Thyroid gland (tissue), 4 donors: ENCODE measurements at places on chromosomes 6 and 20. TPM values are rescaled to one million over a fixed set of nuclear protein-coding genes. Genes with fewer than 3 reads are reported as not detected.
A peak's percentile ranks its signal among the peaks of the same experiment; 100 is the strongest.

- H3K36me3 ChIP-seq, result no peaks in the 10 kb centered on the region
- no peak overlapping the region for H3K4me3 ChIP-seq
- H3K27ac ChIP-seq, result no peak overlapping the region
- no peaks in the 10 kb centered on the region for H3K27me3 ChIP-seq
Observed at GRCh38 chr6:30970946-30971345, 12.6 kb upstream of the MUC21 start.

- DNase-seq, result no peak
- H3K27me3 ChIP-seq, result no peaks in the 10 kb centered on the region
- H3K36me3 ChIP-seq, result no peaks in the 10 kb centered on the region
- H3K27ac ChIP-seq, result no peak overlapping the region
- no peak overlapping the region for H3K4me3 ChIP-seq
Observed at GRCh38 chr6:160919723-160920440, 71.7 kb upstream of the MAP3K4 start.

DNA sequence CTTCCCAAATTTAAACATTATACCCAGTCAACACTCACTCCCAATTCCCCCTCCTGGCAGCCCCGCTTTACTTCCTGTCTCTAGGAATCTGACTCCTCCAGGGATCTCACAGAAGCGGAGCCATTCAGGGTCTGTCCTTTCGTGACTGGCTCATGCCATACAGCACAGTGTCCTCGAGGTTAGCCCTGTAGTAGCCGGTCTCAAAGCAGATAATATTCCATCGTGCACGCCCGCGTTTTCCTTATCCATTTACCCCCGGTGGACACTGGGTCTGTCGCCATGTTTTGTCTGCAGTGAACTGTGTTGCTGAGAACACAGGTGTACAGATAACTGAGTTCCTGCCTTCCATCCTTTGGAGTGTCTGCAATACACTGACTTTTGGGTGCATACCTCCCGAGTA is 95.3 kb downstream of the TTLL2 start:
- no peaks in the 10 kb centered on the region for H3K4me1 ChIP-seq
- H3K36me3 ChIP-seq, result no peaks in the 10 kb centered on the region
- no peak overlapping the region for H3K4me3 ChIP-seq
- H3K27ac ChIP-seq, result no peak overlapping the region
- H3K27me3 ChIP-seq, result no peaks in the 10 kb centered on the region

The OR2B6 gene
- total RNA-seq, result not detected

- H3K36me3 ChIP-seq, result no peaks in the 10 kb centered on the region
- peaks cover 11% of the 10 kb centered on the region for H3K4me1 ChIP-seq
- H3K27ac ChIP-seq, result no peak overlapping the region
- no peak for DNase-seq
Observed at GRCh38 chr6:11044712-11045167, 635 bp upstream of the ELOVL2 start.

- peaks cover 64% of the 10 kb centered on the region for H3K4me1 ChIP-seq
- peak overlapping the region; percentile 67 for H3K27ac ChIP-seq
- H3K36me3 ChIP-seq, result no peaks in the 10 kb centered on the region
- no peak overlapping the region for H3K4me3 ChIP-seq
- no peaks in the 10 kb centered on the region for H3K27me3 ChIP-seq
Observed at GRCh38 chr6:33817489-33817888, 13.7 kb upstream of the MLN start.

The HLA-DRA gene
- total RNA-seq, result 53.0 TPM

The GSTA3 gene
- total RNA-seq, result not detected

GRCh38 chr6:4740032-4740431 is 36.2 kb upstream of the CDYL start:
- H3K27ac ChIP-seq, result no peak overlapping the region
- no peaks in the 10 kb centered on the region for H3K36me3 ChIP-seq
- no peaks in the 10 kb centered on the region for H3K4me1 ChIP-seq
- H3K4me3 ChIP-seq, result no peak overlapping the region
- DNase-seq, result no peak

DNA sequence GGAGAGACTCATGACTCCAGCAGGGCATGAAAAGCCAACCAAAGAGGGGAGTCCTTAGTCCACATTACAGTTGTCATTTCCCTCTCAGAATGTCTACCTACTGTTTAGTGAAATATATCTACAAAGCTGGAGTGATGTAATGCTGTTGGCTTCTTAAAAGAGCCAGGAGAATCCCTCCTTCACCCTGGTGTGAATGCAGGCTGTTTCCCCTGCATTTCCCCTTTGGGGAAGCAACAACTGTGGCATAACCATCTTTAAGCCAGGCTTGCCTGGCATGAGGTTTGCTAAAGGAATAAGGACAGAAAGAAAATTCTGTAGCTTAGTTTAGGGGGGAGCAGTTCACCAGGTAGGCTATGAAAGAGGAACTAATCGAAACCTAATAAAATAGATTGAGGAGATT is 129.5 kb downstream of the CRYBG1 start:
- H3K4me3 ChIP-seq, result no peak overlapping the region
- H3K36me3 ChIP-seq, result no peaks in the 10 kb centered on the region
- no peak for DNase-seq
- H3K4me1 ChIP-seq, result no peaks in the 10 kb centered on the region
- H3K27ac ChIP-seq, result no peak overlapping the region

DNA sequence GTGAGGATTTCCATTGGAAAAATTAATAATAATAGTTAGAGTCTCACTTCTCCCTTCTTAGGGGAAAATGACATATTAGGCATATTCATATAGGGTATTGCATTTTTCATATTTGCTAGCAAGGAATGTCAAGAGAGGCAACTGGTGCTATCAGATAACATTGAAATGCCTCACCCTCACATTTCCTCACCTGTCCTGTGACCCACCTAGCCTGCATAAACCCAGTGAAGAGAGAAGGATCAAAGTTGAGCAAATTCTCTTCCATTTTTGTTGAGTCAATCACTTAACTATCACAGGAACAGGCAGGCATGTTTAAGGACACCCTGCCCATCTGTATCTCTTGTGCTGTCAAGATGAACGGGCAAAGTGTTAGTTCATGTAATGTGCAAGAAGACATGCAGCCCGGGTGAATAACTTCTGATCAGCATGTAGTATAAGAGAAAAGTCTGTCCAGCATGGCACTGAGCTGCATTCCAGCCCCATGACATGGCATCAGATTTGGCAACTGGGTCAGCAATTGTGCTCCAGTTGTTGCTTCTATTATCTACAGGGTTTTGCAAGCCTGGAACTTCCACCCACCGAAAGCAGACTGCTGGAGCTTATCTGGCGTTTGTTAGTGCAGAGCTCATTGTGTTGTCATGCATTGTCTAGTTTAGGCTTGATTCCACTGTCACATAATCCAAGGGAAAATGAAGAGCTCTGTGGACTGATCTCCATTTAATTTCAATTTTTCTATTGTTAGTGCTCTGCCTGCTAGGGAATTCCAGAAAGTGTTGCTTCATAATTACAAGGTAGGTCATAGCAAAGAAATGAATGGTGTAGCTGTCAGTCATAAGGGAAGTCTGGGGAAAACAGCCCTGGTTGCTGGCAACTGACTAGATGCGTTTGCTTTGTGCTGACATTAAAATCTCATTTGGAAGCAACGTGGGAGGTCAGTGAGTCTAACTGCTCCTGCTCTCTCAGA is 138.4 kb upstream of the TNFAIP3 start:
- no peaks in the 10 kb centered on the region for H3K27me3 ChIP-seq
- no peak for DNase-seq
- no peak overlapping the region for H3K27ac ChIP-seq
- peaks cover 6% of the 10 kb centered on the region for H3K4me1 ChIP-seq

DNA sequence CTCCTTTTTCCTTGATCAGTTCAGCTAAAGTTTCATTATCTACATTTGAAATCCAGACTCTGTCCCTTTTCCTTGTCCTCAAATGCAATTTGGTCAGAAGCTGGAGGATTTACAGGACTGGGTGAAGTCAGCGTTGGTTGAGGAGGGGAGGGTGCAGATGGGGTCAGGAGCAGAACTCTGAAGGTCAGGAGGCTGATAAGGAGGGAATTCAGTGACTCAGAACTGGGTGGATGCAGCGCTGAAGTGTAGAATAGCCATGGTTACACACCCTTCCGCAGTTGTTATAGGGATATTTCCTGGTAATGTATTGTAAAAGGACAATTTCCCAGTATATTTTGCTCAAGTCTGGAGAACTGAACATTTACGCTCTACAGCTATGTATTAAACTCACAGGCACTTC is 133.1 kb upstream of the FOXA2 start:
- no peaks in the 10 kb centered on the region for H3K27me3 ChIP-seq
- H3K4me3 ChIP-seq, result no peak overlapping the region
- no peaks in the 10 kb centered on the region for H3K36me3 ChIP-seq
- DNase-seq, result no peak
- H3K4me1 ChIP-seq, result no peaks in the 10 kb centered on the region
- no peak overlapping the region for H3K27ac ChIP-seq

GRCh38 chr6:53547166-53547810 is 2.4 kb upstream of the GCLC start:
- DNase-seq, result peak; percentile 12
- peaks cover 13% of the 10 kb centered on the region for H3K4me1 ChIP-seq
- H3K27me3 ChIP-seq, result no peaks in the 10 kb centered on the region
- peak overlapping the region; percentile 45 for H3K4me3 ChIP-seq
- H3K36me3 ChIP-seq, result no peaks in the 10 kb centered on the region
- H3K27ac ChIP-seq, result peak overlapping the region; percentile 62

DNA sequence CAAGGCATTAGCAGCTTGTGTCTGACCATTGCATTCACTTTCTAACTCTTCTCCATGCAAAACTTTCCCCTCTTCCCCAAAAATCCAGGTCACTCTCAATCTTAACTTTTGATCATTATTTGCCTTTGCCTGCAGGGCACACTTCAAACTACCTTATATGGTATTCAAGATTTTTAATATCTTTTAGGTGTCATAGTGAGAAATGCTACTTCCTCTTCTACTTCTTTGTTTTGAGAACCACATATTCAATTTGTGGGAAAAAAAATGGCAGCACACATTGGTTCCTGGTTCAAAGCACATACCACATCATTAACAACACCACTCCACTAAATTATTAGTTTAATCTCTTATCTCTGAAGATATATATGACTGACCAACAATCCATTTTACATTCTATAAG is 1267.0 kb upstream of the CITED2 start:
- no peaks in the 10 kb centered on the region for H3K27me3 ChIP-seq
- H3K36me3 ChIP-seq, result no peaks in the 10 kb centered on the region
- no peak for DNase-seq
- no peak overlapping the region for H3K27ac ChIP-seq
- no peaks in the 10 kb centered on the region for H3K4me1 ChIP-seq
- H3K4me3 ChIP-seq, result no peak overlapping the region

GRCh38 chr6:34096814-34097213 is 49.1 kb downstream of the GRM4 start:
- no peak overlapping the region for H3K27ac ChIP-seq
- no peak for DNase-seq
- no peaks in the 10 kb centered on the region for H3K36me3 ChIP-seq
- H3K4me3 ChIP-seq, result no peak overlapping the region

GRCh38 chr6:66496659-66497058 is 789.6 kb upstream of the EYS start:
- H3K27ac ChIP-seq, result no peak overlapping the region
- H3K27me3 ChIP-seq, result no peaks in the 10 kb centered on the region
- no peaks in the 10 kb centered on the region for H3K4me1 ChIP-seq
- H3K4me3 ChIP-seq, result no peak overlapping the region
- H3K36me3 ChIP-seq, result no peaks in the 10 kb centered on the region

DNA sequence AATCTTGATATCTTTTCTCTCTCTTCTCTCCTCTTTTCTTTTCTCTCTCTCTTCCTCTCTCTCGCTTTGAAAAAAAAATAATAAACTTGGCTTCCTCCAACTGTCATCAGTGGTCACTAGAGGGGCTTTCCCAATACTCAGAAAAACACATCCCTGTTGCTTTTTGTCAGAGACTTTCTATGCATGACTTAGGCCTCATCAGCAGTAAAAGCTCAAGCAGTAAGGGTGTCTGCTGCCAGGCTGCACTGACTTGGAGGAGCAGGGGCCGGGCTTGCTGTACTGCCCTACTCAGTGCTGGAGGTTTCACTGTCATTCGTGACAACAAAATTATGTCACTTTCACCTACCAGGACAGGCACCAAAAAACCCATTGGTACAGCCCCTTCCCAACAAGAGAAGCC is 272.0 kb downstream of the ADGB start:
- no peak overlapping the region for H3K4me3 ChIP-seq
- H3K36me3 ChIP-seq, result no peaks in the 10 kb centered on the region
- H3K27me3 ChIP-seq, result no peaks in the 10 kb centered on the region
- no peaks in the 10 kb centered on the region for H3K4me1 ChIP-seq
- DNase-seq, result no peak
- no peak overlapping the region for H3K27ac ChIP-seq

The HLA-DOA gene
- total RNA-seq, result 25.9 TPM

DNA sequence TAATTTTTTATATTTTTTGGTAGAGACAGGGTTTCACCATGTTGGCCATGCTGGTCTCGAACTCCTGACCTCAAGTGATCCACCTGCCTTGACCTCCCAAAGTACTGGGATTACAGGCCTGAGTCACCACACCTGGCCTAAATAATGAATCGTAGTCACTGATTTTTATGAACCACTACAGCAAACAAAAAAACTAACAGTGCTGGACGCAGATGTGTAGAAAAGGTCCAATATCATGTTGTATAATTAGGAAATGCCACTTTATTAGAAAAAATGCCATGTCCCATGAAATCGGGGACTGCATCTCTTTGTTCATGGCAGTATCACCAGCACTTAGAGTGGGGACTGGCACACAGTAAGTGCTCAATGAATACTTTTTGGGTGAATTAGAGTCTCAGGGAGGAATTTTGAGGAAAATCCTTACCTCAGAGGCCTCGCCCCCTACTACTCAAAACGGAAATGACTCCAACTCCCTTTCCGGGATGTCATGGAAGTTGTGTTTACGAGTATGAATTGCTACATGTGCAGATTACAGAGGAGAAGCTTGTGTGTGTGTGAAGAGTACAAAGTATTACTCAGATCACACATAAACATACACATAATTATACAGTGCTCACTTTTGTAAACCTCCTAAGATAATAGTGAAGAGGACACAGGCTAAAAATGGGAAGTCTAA is 43.6 kb upstream of the FAM50B start:
- no peak overlapping the region for H3K4me3 ChIP-seq
- H3K36me3 ChIP-seq, result no peaks in the 10 kb centered on the region
- H3K27me3 ChIP-seq, result no peaks in the 10 kb centered on the region
- peak overlapping the region; percentile 96 for H3K27ac ChIP-seq

DNA sequence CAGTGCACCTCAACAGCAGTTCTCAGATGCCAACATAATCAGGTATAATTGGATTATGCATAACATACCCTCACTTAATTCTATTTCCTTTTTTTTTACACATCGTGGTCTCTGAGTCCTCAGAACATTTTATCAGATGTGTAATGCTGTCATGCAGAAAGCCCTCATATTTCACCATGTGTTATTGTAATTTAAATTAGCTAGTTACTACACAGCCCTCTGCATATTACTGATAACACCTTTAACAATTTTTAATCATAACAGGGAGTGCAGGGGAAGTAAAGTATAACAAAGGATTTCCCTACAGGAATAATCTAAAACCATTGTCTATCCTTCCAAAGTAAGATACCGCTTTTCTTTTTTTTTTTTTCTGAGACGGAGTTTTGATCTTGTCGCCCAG is 91.9 kb upstream of the CCDC28A start:
- no peaks in the 10 kb centered on the region for H3K36me3 ChIP-seq
- no peak for DNase-seq

The FABP7 gene
- total RNA-seq, result not detected
